ENCODE measurements at places on chromosomes 5 and 9.

DNA sequence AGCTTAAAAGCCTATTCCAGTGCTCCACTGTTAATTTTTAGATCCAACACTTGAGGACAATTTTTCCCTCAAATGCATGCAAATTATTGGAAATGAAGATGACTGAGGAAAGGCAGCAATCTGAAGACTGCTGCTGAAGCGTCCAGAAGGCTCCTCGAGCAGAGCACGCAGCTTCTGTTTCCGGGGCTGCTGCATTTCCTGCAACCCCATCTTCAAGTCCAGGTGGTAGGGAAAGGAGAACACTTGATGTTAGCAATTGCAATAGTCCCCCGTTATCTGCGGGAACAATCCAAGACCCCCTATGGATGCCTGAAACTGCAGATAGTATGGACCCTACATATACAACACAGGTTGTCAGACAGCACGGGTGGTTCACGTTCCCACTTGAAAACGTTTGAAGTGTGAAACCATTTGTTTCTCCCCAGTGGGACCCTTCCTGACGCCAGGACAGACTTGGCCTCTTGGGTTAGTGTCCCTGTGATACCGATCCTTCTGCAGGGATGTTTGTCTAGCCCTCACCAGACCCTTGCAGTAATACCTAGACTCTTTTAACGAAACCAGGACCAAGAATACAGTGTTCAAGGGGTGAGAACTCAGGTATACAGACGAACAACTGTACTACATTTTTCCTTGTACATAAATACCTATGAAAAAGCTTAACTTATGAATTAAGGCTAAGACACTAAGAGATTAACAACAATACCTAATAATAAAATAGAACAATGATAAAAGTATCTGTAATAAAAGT lies 152.3 kb downstream of the HSD17B3 start:
- DNase-seq, result no peak

- DNase-seq, result no peak
Observed at GRCh38 chr9:123401879-123402513, 46.0 kb downstream of the CRB2 start.

DNA sequence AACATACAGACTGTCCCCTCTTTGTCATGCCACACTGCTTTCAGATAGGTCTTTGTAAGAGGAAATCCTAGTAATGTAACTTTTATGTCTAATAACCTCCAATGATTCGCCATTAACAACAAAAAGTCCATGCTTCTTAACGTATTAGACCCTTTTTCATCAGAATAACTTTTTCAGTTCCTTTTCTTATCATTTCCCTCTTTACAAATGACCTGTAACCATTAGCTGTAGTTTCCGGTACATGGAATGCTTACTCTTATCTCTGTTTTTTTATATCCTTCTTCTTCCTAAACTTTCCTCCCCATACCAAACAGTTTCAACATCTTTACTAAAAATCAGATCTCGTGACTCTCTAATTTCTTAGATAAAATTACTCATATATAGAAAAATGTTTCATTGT lies 268.9 kb upstream of the TYRP1 start:
- DNase-seq, result no peak

DNA sequence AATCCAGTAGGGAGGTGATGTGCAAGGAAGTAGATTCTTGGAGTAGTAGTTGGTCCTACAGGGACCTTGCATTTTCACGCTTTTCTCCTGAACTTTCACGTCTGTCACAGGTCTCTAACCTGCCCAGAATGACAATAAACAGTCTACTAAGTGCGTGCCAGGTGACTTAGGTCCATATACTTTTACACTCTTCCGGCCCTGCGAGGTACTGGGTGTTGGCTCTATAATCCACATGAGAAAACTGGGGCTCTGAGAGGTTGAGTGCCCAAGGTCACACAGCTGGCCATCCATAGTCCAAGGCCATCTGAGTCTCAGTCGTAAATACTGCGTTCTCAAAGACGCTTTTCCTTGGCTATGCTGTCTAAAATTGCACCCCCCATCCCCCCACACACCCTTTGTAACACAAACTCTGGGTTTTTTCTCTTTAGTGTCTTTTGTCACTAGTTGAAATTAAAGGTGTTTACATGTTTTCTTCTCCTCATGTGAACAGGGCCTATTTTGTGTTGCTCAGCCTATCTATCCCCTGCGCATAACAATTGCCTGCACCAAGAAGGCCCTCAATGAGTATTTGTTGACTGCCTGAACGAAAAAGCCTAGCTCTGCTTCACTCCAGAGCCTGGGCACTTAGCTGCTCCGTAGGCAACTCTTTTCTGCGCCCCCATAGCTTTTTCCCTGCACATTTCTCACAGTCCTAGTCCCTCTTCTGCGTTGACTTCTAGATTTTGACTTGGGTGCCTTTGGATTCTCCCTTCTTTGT lies 943 bp downstream of the SFXN1 start:
- no peak for DNase-seq

- no peak for DNase-seq
Observed at GRCh38 chr5:142304013-142304701, 20.7 kb downstream of the SPRY4 start.

- no peak for DNase-seq
Observed at GRCh38 chr9:133471551-133472276, 7.2 kb downstream of the SLC2A6 start.

- no peak for DNase-seq
Observed at GRCh38 chr9:22005702-22006606, 3.2 kb downstream of the CDKN2B start.

GRCh38 chr5:149605998-149606724 lies 24.9 kb downstream of the ARHGEF37 start:
- DNase-seq, result no peak

- no peak for DNase-seq
Observed at GRCh38 chr5:179128041-179128365, 67.8 kb downstream of the ZNF354C start.

- DNase-seq, result no peak
Observed at GRCh38 chr5:58680503-58680902, 97.6 kb downstream of the RAB3C start.

- no peak for DNase-seq
Observed at GRCh38 chr5:33439905-33440481, 772 bp upstream of the TARS1 start.

GRCh38 chr9:28032268-28032590 lies 458.9 kb upstream of the C9orf72 start:
- DNase-seq, result no peak

- no peak for DNase-seq
Observed at GRCh38 chr5:28390341-28390740, 1352.0 kb upstream of the CDH9 start.

GRCh38 chr9:16879416-16879815 lies 8.9 kb upstream of the BNC2 start:
- DNase-seq, result no peak

GRCh38 chr9:21454149-21454548 lies 13.9 kb downstream of the IFNA1 start:
- DNase-seq, result no peak

DNA sequence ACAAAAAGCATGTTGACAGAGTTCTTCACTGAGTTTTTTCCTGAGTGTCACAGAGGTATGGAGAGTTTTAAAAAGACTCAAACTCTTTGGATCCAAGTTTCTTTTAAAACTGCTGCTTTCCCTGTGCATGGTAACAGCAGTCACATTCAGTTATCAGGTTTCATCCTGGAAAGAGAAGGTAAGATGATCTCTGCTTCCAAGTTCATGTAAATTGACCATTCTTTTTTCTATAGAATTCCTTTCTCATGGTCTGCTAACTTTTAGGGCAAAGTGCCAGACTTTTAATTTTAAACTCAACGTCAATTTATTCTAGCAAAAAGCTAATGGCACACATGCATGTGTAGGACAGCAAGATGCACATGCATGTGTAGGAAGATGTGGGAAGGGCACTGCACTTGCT lies 52.5 kb upstream of the PRLR start:
- no peak for DNase-seq

DNA sequence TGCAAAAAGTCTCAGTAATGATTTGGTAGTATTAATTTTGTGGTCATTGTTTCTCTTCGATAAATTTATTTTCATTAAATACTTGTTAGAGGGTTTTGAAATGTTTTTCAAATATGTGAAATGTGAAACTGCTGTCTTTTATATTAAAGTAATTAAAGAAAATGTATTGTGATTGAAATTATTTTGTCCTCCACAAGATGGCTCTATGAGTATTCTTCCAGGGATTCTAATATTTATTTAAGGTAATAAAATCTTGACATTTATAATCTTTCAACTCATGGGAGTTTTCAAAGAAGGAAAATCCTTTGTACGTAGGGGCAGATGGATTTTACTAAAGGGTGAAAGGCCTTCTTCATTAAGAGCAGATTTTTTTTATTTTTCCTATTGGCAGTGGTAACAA lies 19.3 kb downstream of the ISOC1 start:
- no peak for DNase-seq

DNA sequence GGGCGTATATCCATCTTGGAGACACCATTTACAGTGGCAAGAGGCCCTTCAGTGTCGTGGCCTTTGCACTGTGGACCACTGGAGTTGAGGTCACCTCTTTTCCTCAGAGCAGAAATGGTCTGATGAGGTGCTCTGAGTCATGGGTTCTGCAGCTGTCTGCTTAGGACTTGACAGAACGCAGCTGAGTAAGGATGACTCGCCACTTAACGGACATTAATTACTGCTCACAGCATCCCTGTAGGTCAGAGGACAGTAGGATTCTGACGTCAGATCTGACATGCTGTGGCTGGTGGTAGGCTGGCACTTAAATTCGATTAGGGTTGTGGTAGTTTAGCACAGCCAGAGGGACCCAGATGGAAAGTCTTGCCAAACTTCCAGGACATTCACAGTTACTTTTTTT lies 479.4 kb downstream of the DMAC1 start:
- no peak for DNase-seq

DNA sequence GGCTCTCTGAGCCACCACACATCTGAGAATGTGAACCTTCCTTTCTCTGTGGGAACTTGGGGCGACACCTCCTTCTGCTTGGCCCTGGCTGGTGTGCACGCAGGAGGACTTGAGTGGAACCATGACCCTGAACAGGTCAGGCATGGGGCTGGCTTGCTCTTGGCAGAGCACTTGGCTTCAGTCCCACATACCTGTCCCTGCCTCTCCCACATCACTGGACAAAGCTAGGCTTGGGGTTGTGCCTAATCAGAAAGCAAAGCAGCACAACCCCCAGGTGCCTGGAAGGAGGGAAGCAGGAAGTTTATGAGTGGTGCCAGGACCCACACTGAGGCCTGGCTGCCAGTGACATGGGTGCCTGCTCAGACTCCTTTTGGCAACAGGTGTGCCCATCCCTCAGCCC lies 13.2 kb downstream of the GADD45G start:
- DNase-seq, result no peak

- no peak for DNase-seq
Observed at GRCh38 chr9:116741086-116741740, 54.1 kb downstream of the TRIM32 start.

- DNase-seq, result no peak
Observed at GRCh38 chr9:78006734-78007133, 24.9 kb downstream of the GNAQ start.

- DNase-seq, result no peak
Observed at GRCh38 chr5:80487444-80487828, 464 bp upstream of the FAM151B start.

- DNase-seq, result no peak
Observed at GRCh38 chr5:139584137-139584536, 23.0 kb downstream of the UBE2D2 start.

DNA sequence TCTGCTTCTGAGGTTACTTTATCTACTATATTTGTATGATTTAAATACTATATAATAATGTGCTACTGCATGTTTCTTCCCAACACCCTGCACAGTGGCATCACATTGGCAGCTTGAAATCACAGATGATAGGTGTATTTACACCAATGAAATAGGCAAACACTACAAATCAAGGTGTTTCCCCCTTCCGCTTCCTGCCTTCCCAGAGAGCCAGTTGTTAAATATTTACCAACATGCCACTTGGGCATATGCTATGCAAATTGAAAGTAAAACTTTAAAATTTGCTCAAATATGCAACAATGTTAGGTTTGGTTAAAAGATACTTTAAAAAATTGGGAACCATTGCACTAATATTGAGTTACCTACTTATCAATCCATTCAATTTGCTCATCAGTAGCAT lies 58.2 kb upstream of the SMARCA2 start:
- no peak for DNase-seq

DNA sequence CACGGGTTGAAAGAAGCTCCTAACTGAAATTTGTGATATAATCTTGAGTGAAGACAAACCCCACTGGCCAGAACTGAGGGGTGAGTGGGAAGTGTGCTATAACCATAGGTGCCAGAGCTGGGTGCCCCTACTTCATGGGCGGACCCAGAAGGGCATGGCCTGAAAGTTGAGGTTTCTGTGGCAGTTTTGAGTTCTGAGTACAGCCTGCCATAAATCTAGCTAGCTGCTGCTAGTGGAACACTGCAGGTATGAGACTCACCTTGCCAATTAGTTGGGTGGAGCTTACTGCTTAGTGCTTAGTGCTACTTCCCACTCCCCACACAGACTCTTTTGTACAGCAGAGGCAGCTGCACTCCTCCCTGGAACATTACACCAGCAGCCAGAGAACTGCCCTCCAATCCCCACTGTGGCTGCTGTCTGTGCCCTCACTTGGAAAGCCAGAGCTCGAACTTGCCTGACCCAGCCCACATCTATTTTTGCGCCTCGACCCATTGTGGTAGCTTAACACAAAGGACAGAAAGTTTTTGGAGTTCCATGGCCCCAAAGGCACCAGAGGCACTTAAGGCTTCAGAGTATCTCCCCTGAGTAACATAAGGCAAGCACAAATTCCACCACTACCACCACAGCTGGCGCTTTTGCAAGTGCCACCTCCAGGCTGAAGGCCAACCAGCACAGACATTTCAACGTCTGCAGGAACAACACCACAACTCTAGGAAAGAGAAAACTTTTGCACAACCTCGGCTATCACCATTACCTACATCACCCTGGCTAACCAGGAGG lies 27.1 kb upstream of the PTGER4 start:
- DNase-seq, result no peak

GRCh38 chr5:165370794-165371193 lies 1865.4 kb downstream of the MAT2B start:
- no peak for DNase-seq

DNA sequence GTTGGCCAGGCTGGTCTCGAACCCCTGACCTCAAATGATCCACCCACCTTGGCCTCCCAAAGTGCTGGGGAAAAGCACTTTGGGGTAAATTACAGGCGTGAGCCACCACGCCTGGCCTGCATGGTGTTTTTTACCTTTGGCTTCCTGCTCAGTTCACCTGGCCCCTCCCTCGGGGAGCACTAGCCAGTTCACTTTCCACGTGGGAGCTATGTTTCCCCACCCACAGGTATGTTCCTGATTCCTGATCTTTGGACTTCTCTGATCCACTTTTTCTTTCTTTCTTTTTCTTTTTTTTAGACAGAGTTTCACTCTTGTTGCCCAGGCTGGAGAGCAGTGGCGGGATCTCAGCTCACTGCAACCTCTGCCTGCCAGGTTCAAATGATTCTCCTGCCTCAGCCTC lies 15.8 kb downstream of the DAB2IP start:
- no peak for DNase-seq

GRCh38 chr9:120756531-120756930 lies 36.7 kb downstream of the FBXW2 start:
- DNase-seq, result no peak

- no peak for DNase-seq
Observed at GRCh38 chr9:34151398-34151797, 24.9 kb upstream of the DCAF12 start.

- no peak for DNase-seq
Observed at GRCh38 chr5:133202066-133202665, 150.4 kb downstream of the HSPA4 start.

- DNase-seq, result no peak
Observed at GRCh38 chr5:177428574-177429217, 2.2 kb downstream of the GRK6 start.

- no peak for DNase-seq
Observed at GRCh38 chr5:145980718-145981117, 44.3 kb downstream of the SH3RF2 start.

Measured in stimulated activated CD8-positive, alpha-beta memory T cell treated with anti-CD3 and anti-CD28 coated beads, Interleukin-15, amount 100 ng/mL, for 1 hour (primary cell).